Naive thymus-derived CD4-positive, alpha-beta T cell (primary cell): ENCODE measurements at places on chromosomes 5 and 9. TPM values are rescaled to one million over a fixed set of nuclear protein-coding genes. Genes with fewer than 3 reads are reported as not detected.

- no peak for DNase-seq
Observed at GRCh38 chr5:109594217-109594616, 95.5 kb upstream of the MAN2A1 start.

- DNase-seq, result no peak
Observed at GRCh38 chr9:112535301-112535700, 48.7 kb downstream of the KIAA1958 start.

- DNase-seq, result no peak
Observed at GRCh38 chr5:67065237-67065636, 131.4 kb downstream of the CD180 start.

DNA sequence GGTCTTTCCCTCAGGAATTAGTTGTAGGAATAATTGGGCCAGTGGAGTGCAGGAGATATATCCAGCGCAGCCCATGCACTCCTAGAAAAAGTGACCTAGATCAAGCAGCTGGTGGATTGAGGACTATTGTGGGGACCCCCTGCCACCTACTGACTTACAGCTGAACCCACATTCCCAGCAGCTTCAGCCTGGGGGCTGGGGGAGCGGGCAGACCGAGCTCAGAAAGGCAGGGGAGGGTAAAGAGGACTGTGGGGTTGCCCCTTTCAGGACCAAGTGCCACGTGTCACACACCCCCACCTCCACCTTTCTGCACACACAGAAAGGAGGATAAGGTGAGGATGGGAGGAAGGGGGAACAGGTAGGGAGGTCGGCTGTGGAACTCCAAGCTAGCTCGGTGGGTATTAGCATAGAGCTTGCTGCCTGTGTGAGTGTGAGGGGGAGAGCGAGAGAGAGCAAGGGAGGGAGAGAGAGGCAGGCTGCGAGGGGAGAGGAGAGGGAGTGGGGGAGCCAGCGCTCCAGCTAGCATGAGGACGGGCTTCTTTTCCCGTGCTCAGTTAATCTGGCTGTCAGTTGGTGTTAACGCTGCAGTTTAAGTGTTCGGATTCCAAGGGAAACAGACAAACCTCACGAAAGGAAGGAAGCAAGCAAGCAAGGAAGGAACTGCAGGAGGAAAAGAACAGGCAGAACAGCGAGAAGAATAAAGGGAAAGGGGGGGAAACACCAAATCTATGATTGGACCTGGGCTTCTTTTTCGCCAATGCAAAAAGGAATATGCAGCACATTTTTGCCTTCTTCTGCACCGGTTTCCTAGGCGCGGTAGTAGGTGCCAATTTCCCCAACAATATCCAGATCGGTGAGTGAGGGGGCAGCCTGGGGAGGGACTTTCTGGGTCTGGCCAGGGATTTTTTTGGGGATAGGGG is at the start of gene GRIA1:
GRIA1 (plus strand) TSS at position 553 of the 920 bp plus-strand sequence.
- DNase-seq, result no peak

The ANKRD18B gene
- total RNA-seq, result 1.2 TPM
